ENCODE measurements at places on chromosomes 12 and 14.

GRCh38 chr14:40133463-40133862, 701.2 kb upstream of the FBXO33 start:
- DNase-seq = no peak

GRCh38 chr12:92162079-92162478, 16.4 kb upstream of the BTG1 start:
- DNase-seq = no peak

DNA sequence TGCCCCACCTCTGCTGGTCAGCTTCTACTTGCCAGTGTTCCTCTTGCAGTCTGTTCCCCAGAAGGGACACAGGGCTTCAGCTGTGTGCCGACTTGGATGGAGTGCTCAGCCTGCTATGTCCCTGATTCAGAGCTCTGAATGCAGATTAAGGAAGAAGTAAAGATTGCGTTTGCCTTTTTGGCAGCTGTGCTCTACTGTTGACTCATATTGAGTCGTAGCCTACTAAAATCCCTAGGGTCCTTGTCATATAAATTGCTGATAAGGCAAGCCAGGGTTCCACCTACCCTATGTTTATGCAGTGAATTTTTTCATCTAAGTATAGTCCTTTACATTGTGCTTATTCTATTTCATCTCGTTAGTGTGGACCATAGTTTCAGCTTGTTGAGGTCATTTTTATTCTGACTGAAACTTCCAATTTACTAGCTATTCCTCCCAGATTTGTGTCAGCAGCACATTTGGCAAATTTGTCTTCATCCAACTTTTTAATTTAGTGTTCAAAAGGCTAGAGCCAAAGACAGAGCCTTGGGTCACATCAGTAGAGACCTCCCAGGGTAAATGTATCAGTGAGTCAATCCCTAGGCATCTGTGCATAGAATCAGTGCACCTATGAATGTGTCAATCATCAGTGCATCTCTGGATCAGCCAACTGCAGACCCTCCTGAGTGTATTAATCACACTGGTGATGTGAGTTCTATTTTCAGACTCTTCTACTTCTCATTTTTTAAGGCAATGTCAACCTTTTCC, 31.9 kb downstream of the CACNA1C start:
- DNase-seq = no peak

DNA sequence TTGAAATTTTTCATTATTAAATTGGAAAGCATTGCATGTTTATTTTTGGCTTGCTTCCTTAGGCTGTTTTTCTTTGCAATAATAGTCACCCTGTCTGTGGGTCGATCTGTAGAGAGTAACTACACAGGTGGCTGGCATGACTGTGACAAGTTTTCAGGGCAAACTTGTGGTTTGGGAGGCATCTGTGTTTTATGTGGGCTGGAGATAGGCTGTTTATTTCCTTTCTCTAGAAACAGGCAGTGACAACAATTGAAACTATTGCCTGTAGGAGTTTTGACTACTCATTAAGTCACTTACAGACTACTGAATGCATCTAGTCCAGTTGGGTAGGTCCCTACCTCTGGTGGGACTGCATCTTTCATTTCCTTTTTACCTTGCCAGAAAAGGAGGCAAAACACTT, 155.6 kb downstream of the DYRK2 start:
- no peak for DNase-seq

Data from GM19239 (cell line).